Small intestine (tissue), 16 donors: ENCODE measurements at places on chromosomes 4 and X.

DNA sequence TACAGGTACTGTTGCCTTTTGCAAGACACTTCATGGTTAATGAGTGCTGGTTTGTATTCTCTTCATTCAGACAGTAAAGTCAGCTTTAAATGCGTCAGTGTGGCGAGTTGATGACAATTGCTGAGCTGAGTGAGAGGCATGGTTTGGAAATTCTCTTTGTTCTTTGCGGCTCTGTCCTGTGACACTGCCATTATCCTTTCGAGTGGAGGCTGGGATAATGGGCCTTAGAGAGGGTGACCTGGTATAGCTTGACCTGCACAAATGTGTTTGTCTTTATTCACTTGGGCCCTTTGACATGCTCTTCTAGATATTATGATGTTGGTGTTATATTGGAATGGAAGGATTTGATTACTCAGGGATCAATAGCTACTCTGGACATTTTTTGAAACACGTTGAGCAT is 208.5 kb upstream of the FAT1 start:
- no peak for DNase-seq

- no peak for DNase-seq
These were observed 45.5 kb downstream of the NPFFR2 start for GRCh38 chr4:72077346-72077745.

- no peak for DNase-seq
These were observed 48.3 kb downstream of the SEL1L3 start for GRCh38 chr4:25814301-25815136.

GRCh38 chr4:66000510-66001117 is 330.3 kb upstream of the EPHA5 start:
- no peak for DNase-seq

- no peak for DNase-seq
These were observed 69.3 kb downstream of the SH3RF1 start for GRCh38 chr4:169201222-169202144.

GRCh38 chr4:97493815-97494518 is 649.3 kb downstream of the STPG2 start:
- DNase-seq = no peak
